ENCODE measurements at places on chromosomes 7 and 10. TPM values are rescaled to one million over a fixed set of nuclear protein-coding genes. Genes with fewer than 3 reads are reported as not detected.

- DNase-seq = no peak
- no peaks in the 10 kb centered on the region for H3K27me3 ChIP-seq
- no peaks in the 10 kb centered on the region for H3K36me3 ChIP-seq
- H3K4me1 ChIP-seq = no peaks in the 10 kb centered on the region
Measured at GRCh38 chr10:115300080-115300479, 206.9 kb downstream of the ATRNL1 start.

DNA sequence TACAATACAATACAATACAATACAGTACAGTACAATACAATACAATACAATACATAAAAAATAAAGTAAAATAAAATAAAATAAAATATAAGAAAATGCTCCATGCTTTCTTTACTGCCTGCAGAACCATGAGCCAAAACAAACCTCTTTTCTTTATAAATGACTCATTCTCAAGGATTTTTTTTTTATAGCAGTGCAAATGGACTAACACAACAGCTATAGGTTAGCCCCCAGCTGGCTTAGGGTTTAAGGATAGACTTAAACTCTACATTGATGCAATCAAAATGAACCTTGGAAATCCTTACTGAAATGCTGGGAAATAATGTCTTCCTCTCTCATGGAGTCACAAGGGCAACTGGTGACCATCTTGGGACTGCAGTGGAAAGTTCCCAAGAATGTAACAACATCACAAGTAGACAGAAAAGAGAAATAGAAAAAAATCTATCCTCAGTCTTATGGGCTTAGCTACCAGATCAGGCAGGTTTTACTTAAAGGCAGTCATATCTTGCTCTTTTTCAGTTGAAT, 348.9 kb downstream of the ARL4A start:
- H3K4me1 ChIP-seq = peaks cover 4% of the 10 kb centered on the region
- DNase-seq = no peak
- no peak overlapping the region for H3K4me3 ChIP-seq
- H3K27ac ChIP-seq = no peak overlapping the region

DNA sequence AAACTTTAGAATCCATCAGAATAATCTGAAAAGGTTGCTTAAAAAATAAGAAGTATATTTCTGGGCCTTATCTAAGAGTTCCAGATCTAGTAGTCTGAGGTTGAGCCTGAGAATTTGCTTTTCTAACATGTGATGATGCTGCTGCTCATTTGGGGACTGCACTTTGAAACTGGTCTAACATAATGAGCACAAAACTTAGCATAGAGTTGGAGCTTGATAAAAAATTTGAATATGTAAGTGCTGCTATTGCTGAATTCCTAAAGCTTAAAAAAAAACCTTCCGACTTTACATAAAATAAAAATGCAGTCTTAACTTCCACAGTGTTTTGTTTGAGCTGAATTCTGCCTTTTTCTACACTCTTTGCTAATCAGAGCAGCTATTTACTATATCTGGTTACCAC, 48.8 kb downstream of the GLCCI1 start:
- H3K36me3 ChIP-seq = no peaks in the 10 kb centered on the region
- no peak overlapping the region for H3K27ac ChIP-seq
- no peaks in the 10 kb centered on the region for H3K27me3 ChIP-seq
- H3K4me3 ChIP-seq = no peak overlapping the region
- H3K4me1 ChIP-seq = no peaks in the 10 kb centered on the region

DNA sequence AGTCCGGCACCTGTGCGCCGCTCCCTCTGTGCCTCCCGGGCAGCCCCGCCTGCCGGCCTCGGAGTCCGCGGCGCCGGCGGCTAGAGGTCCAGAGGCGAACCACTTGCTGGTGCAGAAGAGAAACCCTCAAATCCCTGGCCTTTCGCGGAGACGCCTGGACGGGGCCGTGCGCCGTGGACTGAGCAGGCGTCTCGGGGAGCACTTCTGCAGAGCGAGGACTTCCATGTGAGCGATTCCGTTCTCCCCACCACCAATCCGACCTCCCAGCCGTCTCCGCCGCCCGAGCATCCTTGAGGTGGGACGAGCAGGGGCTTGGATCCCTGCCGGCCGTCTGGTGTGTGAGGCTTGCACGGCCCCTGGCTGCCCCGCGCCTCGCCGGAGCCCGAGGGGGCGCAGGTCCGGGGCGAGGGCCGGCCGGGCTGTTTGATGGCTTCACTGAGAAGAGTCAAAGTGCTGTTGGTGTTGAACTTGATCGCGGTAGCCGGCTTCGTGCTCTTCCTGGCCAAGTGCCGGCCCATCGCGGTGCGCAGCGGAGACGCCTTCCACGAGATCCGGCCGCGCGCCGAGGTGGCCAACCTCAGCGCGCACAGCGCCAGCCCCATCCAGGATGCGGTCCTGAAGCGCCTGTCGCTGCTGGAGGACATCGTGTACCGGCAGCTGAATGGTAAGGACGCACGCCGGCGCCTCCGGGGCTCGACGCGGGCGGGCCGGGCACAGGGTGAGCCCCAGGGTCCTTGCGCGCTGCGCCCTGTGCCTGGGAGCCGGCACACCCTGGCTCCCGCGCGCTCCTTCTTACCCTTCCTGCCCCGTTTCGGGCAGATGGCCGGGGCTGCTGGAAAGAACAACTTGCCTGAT, 660 bp downstream of the GALNT17 start:
- DNase-seq = peak; percentile 65
- peak overlapping the region; percentile 70 for H3K4me3 ChIP-seq
- peaks cover 3% of the 10 kb centered on the region for H3K36me3 ChIP-seq
- peaks cover 6% of the 10 kb centered on the region for H3K4me1 ChIP-seq
- H3K27me3 ChIP-seq = no peaks in the 10 kb centered on the region

Gene ARMH3
- total RNA-seq = 18.3 TPM

Gene GRM3
- total RNA-seq = 3.4 TPM

Gene ADAMTS14
- total RNA-seq = 2.3 TPM

Gene FBH1
- 51.8 TPM for total RNA-seq

Data from H1 (cell line).